ENCODE measurements at places on chromosomes 12 and 14. TPM values are rescaled to one million over a fixed set of nuclear protein-coding genes. Genes with fewer than 3 reads are reported as not detected.

The SLC8B1 gene
- total RNA-seq, result 18.5 TPM

The KRT74 gene
- 0.10 TPM for total RNA-seq

The CLEC4A gene
- 1.9 TPM for total RNA-seq

The ENDOU gene
- total RNA-seq, result 16.4 TPM

The PIWIL1 gene
- not detected for total RNA-seq

The BICDL1 gene
- total RNA-seq, result 4.0 TPM

The NOS1 gene
- 21.2 TPM for total RNA-seq

The ARPC3 gene
- 133 TPM for total RNA-seq

The MYF5 gene
- total RNA-seq, result 48.5 TPM

The GPR132 gene
- 1.5 TPM for total RNA-seq

The FGF6 gene
- total RNA-seq, result 50.7 TPM

The GNPNAT1 gene
- 12.1 TPM for total RNA-seq

The IL23A gene
- total RNA-seq, result not detected

The LRRC43 gene
- total RNA-seq, result 0.51 TPM

The INF2 gene
- 39.3 TPM for total RNA-seq

The AVPR1A gene
- total RNA-seq, result 27.1 TPM

GRCh38 chr12:123227581-123228258, 5.2 kb downstream of the MPHOSPH9 start:
- DNase-seq, result no peak

DNA sequence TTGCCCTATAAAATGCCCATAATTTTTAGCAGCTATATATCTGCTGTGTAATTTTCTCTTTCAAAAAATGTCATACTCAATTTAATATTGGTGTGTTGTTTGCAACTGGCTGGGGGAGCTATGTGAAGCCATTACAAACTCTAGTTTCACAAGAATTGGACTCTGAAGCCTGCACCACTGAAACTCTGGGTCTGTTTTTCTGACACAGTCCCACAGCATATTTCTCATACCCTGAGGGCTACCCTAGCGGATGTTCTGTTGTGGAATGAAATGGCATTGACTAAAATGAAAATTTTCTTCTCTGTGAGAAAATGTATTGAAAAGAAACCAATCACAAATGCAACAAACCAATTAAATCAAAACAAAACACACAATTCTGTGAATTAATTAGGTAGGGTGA, 284.6 kb upstream of the NPAS3 start:
- DNase-seq, result no peak

GRCh38 chr12:39105111-39105510, 199.7 kb upstream of the CPNE8 start:
- DNase-seq, result no peak

DNA sequence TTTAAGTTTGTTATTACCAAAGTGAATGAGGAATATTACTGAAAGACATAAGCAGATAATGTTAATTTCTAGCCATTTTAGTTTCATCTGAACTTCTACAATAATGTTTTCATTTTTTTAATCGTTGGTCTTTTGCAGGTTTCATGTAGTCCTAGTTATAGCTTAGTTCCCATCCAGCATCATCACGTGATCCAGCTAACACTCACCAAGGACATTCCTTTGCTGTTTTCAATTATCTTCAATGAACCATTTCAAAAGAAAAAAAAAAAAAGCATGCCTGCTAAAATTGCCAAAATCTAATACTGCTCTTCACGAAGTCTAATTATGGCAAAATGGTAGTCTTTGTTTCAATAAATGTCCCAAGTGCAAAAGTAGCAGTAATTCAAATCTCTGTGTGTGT, 187.7 kb upstream of the ATXN7L3B start:
- DNase-seq, result peak; percentile 15

- no peak for DNase-seq
Observed at GRCh38 chr14:31228533-31228932, 20.9 kb upstream of the HECTD1 start.

- DNase-seq, result no peak
Observed at GRCh38 chr12:113537751-113538087, 66.0 kb upstream of the LHX5 start.

DNA sequence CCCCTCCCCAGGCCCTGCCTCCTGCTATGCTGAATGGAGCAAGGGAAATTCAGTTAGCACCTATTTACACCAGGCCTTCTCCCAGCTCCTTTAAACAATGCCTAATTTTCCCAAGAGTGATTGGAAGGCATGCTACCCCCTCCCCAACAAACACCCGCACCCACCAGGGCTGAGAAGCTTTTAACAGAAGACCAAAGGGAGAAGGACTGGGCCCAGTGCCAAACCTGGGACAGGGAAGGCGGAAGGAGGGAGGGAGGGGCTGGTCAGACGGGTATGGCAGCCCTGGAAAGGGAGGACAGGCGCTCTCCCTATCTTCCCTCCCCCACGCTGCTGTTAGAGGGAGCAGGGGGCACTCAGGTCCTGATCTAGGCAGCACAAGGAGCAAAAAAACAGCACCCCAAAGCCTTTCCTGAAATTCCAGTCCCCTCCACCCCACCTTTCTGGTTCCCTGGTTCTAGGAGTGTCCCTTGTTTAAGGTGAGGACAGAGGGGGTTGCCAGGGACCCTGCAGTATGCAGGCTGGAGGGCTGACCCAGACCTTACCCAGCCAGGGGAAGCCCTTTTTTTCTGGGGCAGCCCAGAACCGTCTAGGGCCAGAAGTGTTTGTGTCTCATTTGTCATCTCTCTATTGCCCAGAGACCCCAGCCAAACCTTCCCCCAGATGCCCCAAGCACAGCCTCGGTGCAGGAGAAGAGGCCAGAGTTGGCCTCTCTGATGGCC, 2.4 kb upstream of the KRT8 start:
- peak; percentile 58 for DNase-seq

DNA sequence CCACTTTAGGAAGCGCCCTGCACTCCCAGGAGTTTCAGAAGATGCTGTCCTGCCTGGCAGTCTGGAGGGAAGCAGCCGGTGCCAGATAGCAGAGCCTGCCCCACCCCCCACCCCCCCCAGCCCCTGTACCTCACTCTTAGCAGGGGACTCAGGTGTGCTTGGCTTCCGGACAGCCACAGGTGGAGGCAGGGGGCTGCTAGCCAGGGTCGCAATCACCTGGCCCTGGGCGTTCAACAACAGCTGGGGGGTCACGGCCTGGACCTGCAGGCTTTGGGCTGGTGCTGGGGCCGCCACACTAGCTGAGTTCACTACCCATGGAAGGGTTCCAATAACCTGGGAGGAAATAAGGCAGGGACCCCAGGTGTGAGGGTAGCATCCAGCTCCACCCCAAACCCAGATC, 22.0 kb downstream of the POU6F1 start:
- DNase-seq, result no peak

DNA sequence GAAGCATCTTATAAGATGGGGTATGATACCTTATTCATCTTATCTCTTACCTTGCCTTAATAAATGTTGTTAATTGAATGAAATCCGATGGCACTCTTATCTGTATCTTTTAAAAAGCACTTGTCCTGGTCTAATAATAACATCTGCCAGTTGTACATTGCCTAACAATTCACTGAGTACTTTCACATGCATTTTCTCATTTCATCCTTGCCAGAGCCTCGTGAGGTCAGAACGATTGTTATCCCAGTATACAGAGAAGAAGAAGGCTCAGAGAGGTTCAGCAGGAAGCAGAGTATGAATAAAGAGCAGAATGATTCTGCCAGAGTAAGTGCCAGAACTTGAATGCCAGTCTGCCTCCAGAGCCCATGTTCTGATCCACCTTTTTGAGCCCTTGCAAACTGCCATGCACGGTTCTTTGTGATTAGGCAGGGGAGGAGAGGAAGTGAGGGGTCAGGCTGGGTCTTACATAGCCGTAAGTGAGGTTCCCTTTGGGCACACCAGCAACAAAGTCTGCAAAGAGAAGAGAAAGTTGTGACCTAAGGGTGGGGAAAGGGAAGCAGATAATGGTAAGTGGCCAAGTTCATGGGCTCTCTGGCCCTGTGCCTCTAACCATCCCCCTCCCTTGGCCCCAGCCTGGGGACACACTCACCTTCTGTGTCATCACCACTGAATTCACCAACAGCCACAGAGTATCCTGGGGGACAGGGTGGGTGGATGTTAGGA, 11.7 kb downstream of the ITGA5 start:
- no peak for DNase-seq

- no peak for DNase-seq
Observed at GRCh38 chr12:83128540-83128939, 441.8 kb downstream of the TMTC2 start.

- DNase-seq, result peak; percentile 53
Observed at GRCh38 chr12:1595026-1595561, 713 bp upstream of the FBXL14 start.

- no peak for DNase-seq
Observed at GRCh38 chr14:61466249-61466904, 145.0 kb downstream of the PRKCH start.

DNA sequence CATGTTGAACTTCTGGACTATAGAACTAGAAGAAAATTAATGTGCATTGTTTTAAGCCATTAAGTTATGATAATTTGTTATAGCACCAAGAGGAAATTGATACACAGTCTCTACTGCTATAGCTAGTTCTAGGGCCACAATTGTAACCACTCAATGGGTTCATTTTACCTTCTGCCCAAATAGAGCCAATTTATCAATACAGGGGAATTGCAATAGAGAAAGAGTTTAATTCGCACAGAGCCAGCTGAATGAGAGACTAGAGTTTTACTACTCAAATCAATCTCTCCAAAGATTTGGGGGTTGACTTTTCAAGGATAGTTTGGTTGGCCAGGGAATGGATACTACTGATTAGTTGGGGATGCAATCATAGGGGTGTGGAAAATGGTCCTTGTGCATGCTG, 31.9 kb upstream of the BICDL1 start:
- DNase-seq, result no peak

GRCh38 chr14:88604212-88604611, 41.4 kb downstream of the ZC3H14 start:
- DNase-seq, result no peak

DNA sequence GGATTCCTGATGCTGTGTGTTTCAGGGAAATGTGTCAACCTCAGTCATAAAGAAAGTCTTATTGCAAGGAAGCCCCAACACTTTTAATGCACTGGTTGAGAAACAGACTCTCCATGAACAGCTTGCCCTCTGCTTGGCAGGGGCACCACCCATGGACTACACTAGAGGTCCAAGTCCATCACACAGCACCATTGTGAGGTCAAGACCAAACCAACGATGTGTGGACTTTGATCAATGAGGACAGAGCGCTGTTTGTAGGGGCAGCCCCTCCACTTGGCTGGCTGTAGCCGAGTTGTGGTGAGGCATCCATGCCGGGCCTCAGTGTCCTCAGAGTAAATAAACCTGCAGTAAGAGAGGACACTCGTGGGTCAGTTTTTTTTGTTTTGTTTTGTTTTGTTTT, 29.8 kb downstream of the ZFYVE21 start:
- no peak for DNase-seq

DNA sequence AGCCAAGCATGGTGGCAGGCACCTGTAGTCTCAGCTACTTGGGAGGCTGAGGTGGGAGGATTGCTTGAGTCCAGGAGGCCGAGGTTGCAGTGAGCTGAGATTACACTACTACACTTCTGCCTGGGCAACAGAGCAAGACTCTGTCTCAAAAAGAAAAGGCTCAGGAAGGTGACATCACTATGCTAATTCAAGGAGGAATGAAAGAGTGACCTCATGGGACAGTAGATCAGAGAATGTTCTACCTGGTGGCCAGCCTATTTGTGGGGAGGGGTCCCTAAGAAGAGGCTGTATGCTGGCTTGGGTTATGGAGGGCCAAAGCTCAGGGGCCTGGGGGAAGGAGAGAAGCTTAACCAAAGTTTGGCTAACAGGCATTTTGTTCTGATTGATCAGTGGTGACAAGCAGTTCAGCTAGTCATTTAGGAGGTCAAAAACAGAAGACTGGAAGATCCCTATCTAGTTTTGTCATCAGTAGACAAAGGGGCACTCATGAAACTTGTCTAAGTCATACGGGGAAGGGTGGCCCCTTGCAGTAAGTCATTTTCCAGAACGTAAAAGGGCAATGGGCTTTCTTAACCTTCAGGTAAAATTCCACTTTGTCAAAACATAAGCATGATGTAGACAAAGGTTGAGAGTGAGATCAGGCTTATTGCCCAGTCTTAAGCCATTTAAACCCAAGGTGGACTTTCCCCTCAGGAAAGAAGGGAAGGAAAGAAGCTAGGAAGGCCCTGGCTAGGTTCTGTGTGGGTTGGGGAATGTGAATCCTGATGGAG, 60.8 kb upstream of the EEA1 start:
- no peak for DNase-seq

DNA sequence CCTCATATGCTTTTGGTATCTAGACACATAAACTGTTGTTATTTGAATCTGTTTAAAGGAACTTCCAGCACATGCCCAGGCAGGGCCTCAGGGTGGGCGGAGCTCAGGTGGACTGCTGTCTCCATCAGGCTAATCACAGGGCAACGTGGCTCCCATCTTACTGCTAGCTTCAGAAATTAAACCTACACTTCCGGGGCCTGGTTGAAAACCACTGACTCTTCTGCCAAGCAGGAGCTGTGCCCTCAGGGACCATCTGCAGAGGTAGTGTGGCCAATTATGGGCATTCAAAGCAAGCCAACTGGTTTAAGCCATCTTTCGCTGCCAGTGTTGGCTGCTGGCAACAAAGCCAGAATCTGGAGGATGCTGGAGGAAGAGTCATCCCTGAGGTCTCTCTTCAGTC, 97.5 kb downstream of the TMX1 start:
- no peak for DNase-seq

GRCh38 chr12:12958886-12959285, 6.9 kb upstream of the GPRC5D start:
- DNase-seq, result no peak

- DNase-seq, result peak; percentile 59
Observed at GRCh38 chr12:94560431-94561221, 89.7 kb downstream of the TMCC3 start.

GRCh38 chr12:124938108-124938507, 23.7 kb upstream of the UBC start:
- no peak for DNase-seq

DNA sequence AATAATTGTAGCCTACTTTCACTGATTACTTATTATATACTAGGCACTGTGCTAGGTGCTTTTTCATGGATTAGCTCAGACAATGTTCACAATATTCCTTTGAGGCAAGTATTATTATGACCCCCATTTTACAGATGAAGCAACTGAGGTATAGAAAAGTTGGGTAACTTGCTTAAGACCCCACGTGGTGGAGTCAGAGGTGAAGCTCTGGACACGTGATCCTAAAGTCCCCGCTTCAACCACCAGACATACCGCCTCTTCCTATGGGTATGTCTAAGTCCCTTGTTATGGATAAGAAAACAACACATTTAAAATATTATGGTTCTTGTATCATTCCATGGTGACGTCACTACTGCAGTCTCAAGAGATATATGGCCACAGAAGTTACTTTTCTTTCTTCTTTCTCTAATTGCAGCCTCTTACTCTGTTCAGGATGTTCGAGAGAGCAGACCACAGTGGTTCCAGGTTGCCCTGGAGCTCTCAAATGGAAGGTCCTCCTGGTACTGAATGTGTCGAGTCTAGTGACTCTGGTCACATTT, 157.7 kb downstream of the HELB start:
- DNase-seq, result no peak

- no peak for DNase-seq
Observed at GRCh38 chr14:89060191-89060590, 235.7 kb downstream of the TTC8 start.

DNA sequence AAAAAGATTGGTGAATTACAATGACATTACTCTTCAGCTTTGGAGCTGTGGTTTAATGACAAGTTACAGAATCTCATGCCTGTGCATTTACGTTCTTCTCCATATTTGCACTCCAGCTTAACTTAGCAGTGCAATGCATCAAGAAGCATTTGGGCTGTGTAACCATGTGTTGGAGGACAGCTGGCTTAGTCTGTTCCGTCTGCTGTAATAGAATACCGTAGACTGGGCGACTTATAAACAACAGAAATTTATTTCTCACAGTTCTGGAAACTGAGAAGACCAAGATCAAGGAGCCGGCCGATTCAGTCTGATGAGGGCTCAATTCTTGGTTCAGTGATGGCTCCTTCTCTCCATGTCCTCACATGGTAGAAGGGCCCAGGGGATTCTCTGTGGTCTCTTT, 943.5 kb downstream of the BCL11B start:
- peak; percentile 91 for DNase-seq

Data from tongue (tissue), 3 donors.